Right cardiac atrium (tissue), 5 donors: ENCODE measurements at places on chromosomes 13 and 19. TPM values are rescaled to one million over a fixed set of nuclear protein-coding genes. Genes with fewer than 3 reads are reported as not detected.

- no peak for DNase-seq
These were observed 15.5 kb upstream of the RASA3 start for GRCh38 chr13:114147803-114148520.

- no peak for DNase-seq
These were observed 4.7 kb downstream of the PTBP1 start for GRCh38 chr19:801861-802497.

Gene LGI4
- 27.4 TPM for total RNA-seq

GRCh38 chr19:7897292-7897691, 6.4 kb upstream of the MAP2K7 start:
- no peak for DNase-seq

GRCh38 chr19:50478901-50479715, 2.5 kb upstream of the GARIN5A start:
- DNase-seq, result peak; percentile 74

Gene PEG3
- 17.0 TPM for total RNA-seq

DNA sequence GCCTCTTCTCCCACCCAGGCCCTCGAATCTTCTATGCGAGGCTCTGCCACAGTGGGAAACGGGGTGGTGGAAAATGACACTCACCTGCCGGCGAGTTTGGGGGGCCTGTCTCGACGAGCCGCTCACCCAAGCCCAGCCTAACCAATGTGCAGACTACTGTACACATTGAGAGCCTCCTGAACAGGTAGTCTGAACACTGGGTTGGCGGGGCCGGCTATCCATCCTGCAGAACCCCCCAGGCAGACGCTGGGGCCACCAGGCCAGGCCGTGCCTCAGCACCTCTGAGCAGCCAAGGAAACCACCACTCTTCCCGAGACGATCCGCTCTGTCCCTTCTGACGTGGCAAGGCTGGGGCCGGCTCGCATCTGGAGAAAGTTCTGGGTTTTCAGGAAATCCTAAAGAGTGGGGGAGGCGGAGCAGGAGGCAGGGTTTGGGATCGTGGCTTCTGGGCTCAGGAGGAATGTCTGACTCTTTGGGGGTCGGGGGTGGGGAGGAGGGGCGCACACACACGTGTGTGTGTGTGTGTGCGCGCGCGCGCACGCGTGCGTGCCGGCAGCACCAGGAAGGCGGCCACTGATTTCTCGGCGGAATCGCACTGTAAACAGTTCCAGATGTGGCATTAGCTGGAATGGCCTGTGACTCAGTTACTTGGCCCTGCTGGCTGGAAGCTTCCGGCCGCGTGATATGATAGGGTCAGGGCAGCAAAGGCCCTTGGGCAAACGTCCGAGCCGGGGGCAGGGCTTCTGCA, 18.5 kb downstream of the TMED1 start:
- DNase-seq, result peak; percentile 63
